ENCODE measurements at places on chromosomes 16 and 17. TPM values are rescaled to one million over a fixed set of nuclear protein-coding genes. Genes with fewer than 3 reads are reported as not detected.

The KRT25 gene
- not detected for total RNA-seq

The SP6 gene
- 0.11 TPM for total RNA-seq

The PRSS22 gene
- 0.12 TPM for total RNA-seq

The C17orf67 gene
- 0.87 TPM for total RNA-seq

The COX6A2 gene
- total RNA-seq, result not detected

The RBBP6 gene
- 20.5 TPM for total RNA-seq

The MGAT5B gene
- 0.25 TPM for total RNA-seq

Data from uterine smooth muscle cell (primary cell).